Head of caudate nucleus (tissue), 42 donors: ENCODE measurements at places on chromosomes 13 and 19.

DNA sequence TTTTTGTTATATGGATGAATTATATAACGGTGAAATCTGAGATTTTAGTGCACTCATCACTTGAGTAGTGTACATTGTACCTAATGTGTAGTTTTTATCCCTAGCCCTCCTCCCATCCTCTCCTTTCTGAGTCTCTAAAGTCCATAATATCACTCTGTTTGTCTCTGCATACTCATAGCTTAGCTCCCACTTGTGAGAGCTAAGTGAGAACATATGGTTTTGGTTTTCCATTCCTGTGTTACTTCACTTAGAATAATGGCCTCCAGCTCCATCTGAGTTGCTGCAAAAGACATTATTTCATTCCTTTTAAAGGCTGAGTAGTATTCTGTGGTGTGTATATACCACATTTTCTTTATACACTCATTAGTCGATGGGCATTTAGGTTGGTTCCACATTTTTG, 94.0 kb downstream of the SLC10A2 start:
- no peak for DNase-seq

DNA sequence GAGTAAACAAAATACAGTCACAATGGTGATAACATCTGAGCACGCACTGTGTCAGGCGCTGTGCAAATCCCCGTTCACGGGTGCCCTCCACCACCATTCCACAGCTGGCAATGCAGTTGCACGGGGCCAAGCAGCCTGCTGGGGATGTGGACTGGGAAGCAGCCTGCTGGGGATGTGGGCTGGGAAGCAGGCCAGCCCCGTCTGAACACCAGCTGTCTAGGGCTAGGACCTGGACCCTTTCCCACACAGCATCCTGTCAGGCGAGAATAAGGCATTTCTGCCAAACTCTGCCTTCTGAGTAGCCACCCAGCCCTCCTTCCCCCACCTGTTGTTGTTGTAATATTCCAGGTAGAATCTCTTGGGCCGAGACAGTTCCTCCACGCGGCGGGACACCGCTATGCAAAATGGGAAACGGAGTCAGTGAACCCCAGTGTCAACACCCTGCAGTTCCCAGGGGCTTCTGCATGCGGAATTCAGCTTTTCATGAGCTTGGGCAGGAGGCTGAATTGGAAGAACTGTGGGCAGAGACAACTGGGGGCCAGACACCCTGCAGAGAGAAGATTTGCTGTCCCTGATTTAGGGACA, 27.8 kb upstream of the MIER2 start:
- DNase-seq: peak; percentile 14

GRCh38 chr19:18344582-18344950, 4.2 kb downstream of the PGPEP1 start:
- DNase-seq: no peak

- no peak for DNase-seq
Observed at GRCh38 chr13:113080901-113081521, 24.6 kb upstream of the F7 start.

GRCh38 chr19:44925114-44925891, 10.9 kb downstream of the APOC1 start:
- DNase-seq: peak; percentile 85

GRCh38 chr19:39524495-39524894, 8.2 kb downstream of the EID2B start:
- DNase-seq: no peak

DNA sequence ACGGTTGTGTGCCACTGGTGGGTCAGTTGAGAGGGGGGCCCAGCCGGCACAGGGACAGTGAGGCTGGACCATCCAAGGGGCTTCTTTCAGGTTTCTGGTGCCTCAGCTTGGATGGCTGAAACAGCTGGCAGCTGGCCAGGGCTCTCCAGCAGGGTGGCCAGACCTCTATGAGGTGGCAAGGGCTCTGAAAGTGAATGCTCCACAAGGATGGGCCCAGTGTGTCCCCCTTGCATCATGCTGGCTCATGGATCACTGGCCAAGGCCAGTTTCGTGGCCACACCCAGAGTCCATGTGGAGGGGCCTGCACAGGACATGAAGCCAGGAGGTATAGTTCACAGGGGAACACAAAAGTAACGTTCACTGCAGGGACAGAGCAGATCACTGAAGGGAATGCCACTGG, 49.6 kb downstream of the CDADC1 start:
- no peak for DNase-seq

DNA sequence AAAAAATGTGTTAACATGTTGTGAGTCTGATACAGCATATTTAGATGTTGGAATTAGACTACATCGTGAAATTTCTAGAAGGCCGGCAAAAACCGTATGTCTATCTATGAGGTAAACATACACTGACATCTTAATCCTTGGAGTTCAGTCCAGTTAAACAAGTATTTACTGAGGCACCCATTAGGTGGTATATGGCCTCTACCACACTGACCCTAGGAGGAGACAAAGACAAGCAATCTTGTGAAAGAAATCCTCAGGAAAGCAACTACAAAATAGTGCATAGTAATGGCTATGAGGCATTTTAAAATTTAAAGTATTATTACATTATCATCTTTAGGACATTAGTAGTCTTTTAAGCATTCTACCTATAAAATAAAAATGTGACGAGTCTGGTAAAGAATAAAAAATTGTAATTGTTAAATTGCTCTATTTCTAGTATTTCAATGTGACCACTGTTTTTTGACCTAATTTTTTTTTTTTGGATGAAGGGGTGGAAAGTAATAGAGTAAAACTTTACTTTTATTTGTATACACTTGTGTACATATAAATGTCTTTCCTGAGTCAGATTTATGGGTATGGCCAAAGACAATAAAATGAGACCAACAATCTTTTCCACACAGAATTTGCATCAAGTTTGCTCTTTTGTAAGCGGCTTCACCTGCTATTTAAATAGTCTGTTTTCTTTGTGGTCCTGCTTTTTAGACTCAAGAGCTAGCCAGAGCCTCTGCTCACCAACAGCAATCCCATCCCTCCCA, 50.5 kb downstream of the KATNAL1 start:
- DNase-seq: no peak

DNA sequence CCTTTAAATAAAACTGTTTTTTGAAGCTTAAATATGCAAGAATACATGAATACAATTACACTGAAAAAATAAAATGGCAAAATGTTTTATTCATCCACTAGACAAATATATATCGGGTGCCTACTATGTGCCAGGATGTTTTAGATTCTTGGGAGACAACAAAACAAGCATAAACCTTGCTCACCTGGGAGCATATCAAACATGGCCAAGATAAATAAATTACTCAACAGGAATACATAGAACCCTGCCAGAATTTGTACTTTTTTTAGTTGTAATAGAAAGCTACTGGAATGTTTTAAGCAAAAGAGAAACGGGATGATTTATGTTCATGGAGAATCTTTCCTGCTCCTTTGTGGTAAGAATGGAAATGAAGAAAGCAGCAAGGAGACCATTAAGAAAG, 2358.5 kb upstream of the PCDH20 start:
- no peak for DNase-seq

GRCh38 chr13:52994865-52995264, 33.7 kb upstream of the OLFM4 start:
- no peak for DNase-seq

DNA sequence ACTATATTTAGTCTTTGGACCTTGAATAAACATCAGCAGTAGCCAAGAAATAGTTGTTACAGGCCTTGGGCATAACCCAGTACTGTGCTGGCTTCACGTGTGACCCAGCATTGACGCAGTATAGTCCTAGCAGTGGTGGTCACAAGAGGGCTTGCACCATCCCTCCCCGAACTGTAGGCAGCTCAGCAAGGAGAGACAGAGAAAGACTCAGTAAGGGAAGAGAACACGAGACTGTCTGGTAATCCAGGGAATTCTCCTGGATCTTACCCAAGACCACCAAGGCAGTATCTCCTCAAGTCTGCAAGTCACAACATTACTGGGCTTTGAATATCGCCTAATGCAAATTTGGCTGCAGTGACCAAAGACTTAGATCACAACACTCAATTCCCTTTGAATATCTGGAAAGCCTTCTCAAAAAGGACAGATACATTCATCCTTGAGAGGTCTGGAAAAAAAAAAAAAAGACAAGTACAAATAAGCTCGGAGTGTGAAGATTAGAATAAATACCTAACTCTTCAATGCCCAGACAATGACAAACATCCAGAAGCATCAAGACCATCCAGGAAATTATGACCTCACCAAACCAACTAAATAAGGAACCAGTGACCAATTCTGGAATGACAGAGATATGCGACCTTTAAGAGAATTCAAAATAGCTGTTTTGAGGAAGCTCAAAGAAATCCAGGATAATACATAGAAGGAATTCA, 39.7 kb downstream of the CAB39L start:
- no peak for DNase-seq

GRCh38 chr19:36489920-36490415, 607 bp upstream of the ZNF566 start:
- peak; percentile 77 for DNase-seq

DNA sequence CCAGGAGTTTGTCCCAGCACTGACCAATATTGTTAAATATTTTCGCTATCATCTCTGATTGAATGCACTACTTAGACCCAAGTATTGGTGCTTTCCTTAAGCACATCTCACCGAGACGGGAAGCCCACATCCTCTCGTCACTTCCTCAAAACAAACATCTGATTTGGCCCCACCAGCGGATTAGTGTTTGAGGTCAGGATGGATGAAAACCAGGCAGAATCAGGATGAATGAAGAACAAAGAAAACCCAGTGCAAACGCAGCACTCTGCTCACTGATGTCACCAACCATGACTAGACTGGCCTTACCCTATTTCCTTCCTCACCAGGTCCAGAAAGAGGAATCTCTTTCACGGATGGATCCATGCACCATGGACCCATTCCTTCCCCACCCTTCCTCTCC, 6.0 kb downstream of the PLAUR start:
- DNase-seq: peak; percentile 22

- DNase-seq: no peak
Observed at GRCh38 chr19:18804643-18805042, 13.5 kb upstream of the COMP start.

DNA sequence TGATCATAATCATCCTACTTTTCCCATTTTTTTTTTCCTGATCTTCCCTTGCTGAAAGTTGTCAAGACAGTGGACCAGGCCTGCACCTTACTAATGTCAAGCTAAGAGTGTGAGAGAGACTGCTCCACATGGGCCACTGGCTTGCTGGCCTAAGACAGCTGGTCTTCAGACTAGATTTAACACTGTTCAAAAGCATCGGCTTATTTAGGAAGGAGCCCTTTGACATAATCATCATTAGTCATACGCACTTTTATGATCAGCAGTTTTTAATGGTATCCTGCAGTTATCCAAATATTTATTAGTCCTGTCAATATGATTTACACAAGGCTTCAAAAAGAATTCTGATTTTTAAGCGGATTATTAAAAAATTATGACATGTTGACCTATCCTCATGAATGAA, 270.6 kb downstream of the DNAJC15 start:
- DNase-seq: no peak

GRCh38 chr13:36088001-36088400, 43.2 kb downstream of the DCLK1 start:
- no peak for DNase-seq

- no peak for DNase-seq
Observed at GRCh38 chr13:25881971-25882451, 169.8 kb downstream of the SHISA2 start.

- peak; percentile 94 for DNase-seq
Observed at GRCh38 chr13:77697217-77698103, at the start of gene SLAIN1. Gene SLAIN1, plus strand, starts transcription at chr13:77697687. Its CDS starts 227 bp downstream, at chr13:77697914.

DNA sequence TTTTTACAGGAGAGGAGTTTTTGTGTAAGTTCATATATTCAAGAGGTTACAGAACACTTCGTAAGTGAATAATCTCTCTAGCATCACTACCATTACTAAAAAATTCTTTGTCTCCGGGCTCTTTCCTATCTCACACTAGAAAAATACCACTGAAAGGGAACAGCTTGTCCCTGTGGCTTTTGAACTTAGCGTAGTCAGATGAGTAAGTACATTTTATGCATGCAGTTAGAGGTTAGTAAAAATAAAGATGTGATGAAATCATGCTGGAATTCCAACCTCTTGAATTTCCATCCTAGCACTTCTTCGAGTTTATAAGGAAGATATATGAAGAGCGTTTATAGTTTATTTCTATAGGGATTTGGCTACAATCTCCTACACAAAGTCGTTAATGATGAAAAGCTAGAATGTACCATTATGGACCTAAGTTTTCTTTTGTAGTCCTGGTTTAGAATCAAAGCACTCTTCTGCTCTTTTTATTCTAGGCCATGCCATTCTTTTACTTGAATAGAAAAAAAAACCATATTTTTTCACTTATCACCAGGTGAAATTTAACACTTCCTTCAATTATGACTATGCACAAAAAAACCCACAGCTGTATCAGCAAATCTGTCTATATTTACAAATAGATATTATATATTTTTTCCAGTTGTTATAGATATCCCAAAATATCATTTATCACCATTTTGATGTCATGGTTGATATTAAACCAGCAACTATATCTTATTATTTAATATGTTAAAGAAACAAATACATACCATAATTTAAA, 139.9 kb upstream of the PCDH9 start:
- DNase-seq: no peak

GRCh38 chr19:55809381-55810058, 22.3 kb downstream of the NLRP11 start:
- peak; percentile 3 for DNase-seq

GRCh38 chr13:50320271-50320862, 305.1 kb downstream of the KCNRG start:
- no peak for DNase-seq

- no peak for DNase-seq
Observed at GRCh38 chr13:37595162-37595561, 3.4 kb downstream of the POSTN start.

DNA sequence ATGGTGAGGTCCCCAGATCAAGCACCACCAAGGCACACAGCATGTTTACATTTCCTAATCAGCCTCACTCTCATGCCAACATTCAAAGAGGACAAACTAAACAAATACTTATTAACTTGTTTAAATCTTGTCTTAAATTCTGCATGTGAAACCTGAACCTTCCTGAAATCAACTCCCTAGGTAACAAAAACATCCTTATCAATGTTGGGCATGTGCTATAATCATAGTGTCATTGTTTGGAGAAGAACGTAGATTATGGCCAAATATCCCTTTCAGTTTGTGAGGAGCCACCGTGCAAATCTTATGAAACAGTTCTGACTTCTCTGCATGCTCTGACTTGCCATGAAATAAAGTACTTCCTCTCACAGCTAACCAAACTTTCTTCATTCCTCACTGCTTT, 123.8 kb downstream of the NDFIP2 start:
- no peak for DNase-seq

GRCh38 chr13:95403349-95404140, 102.3 kb upstream of the ABCC4 start:
- no peak for DNase-seq

GRCh38 chr13:113654175-113654560, 3.8 kb downstream of the ATP4B start:
- no peak for DNase-seq

GRCh38 chr13:72145383-72145782, 278.4 kb upstream of the DACH1 start:
- DNase-seq: no peak

GRCh38 chr19:19460761-19461265, 54.5 kb downstream of the TSSK6 start:
- DNase-seq: peak; percentile 42

- DNase-seq: no peak
Observed at GRCh38 chr19:18978616-18979015, 37.6 kb upstream of the HOMER3 start.
